ENCODE measurements at places on chromosomes 3 and 15.

DNA sequence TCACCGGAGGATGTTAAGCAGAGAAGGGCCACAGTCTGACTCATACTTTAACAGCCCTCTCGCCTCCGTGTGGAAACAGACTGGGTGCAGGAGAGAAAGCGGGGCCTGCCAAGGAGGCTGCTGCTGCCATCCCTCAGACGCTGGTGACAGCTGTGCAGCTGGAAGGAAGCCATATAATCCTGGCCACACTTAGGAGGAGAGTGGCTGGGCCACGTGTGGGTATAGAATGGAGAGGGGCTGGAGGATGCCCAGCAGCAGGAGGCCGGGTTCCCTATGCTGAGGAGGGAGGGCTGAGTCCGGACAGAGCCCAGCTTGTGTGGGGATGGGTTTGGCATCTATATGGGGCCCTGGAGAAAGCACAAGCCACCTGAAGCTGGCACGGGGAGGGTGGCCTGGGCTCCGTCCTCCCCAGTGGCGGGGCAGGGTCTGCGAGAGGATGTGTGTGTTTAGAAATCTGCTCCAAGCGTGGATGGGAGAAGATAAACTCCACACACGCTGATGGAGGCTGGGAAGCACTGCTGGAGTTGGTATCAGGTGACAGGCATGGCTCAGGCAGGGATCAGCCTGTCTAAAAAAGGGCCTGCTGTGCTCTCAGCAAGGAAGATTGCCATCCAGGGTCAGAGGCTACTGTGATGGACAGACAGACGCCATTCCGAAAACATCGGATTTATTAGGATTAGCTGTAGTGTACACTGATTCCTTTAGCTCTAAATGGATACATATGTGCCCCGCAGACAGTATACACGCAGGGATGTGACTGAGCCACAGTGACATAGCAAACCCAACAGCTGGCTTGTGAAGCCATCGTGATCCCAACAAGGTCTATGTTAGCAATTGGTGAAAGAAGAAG lies 15.9 kb downstream of the ABTB1 start:
- DNase-seq = no peak

DNA sequence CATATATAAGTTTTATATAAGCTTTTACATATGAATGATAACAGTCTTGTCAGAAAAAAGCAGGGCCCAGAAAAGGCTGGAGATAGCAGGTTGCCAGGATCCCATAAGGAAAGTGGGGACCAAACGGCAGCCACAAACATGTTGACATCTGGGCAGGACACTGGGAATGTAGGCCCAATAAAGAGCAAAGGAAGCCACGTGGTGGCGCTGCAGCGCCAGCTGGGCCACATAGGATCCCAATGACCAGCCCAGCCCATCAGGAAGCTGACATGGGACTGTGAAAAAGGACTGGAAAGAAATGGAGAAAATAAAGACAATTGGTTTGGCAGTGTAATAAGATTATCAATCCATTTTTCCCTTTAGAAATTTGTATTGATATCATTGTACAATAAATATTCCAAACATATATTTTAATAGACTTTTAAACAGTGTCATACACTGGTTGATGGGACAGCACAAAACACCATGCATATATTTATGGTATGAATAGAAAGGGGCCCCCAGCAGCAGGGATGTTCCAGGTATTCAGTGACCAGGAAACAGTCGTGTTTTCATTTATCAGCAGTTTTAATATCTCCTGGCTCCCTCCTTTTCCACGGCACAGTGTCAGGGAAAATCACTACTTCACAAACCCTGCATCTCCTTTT lies 89.0 kb upstream of the STRIT1 start:
- peak; percentile 55 for DNase-seq

GRCh38 chr15:39781967-39782302 lies 706 bp downstream of the FSIP1 start:
- DNase-seq = no peak

- peak; percentile 36 for DNase-seq
Measured at GRCh38 chr3:21705769-21706168, 45.2 kb downstream of the ZNF385D start.

GRCh38 chr3:129620828-129621559 lies 14.5 kb upstream of the PLXND1 start:
- no peak for DNase-seq

GRCh38 chr15:96747291-96747690 lies 416.8 kb downstream of the NR2F2 start:
- DNase-seq = no peak

GRCh38 chr3:159806412-159806811 lies 182.2 kb upstream of the IL12A start:
- DNase-seq = no peak

GRCh38 chr3:27540231-27540630 lies 56.0 kb upstream of the SLC4A7 start:
- no peak for DNase-seq

GRCh38 chr3:117479095-117479494 lies 769.5 kb downstream of the TUSC7 start:
- DNase-seq = no peak

DNA sequence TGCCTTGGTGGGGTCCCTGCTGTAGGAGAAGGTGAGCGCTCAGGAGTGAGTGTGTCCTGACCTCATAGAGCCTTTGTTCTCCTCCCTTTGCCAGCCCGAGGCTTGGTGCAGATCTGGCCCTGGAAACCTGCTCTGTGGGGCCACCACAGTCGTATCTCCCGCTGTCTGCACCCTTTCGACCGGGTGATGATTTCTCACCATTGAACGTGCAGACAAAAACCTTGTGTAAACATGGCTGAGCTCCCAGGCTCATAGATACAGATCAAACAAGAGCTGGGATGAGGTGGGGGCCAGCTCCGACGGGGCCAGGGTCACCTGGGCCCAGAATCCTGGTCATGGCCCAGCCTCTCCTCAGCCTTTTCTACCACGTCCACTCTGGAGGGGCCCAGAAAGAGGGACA lies 34.6 kb upstream of the ESYT3 start:
- no peak for DNase-seq

GRCh38 chr3:149470381-149470780 lies 4.1 kb upstream of the TM4SF4 start:
- DNase-seq = peak; percentile 37

DNA sequence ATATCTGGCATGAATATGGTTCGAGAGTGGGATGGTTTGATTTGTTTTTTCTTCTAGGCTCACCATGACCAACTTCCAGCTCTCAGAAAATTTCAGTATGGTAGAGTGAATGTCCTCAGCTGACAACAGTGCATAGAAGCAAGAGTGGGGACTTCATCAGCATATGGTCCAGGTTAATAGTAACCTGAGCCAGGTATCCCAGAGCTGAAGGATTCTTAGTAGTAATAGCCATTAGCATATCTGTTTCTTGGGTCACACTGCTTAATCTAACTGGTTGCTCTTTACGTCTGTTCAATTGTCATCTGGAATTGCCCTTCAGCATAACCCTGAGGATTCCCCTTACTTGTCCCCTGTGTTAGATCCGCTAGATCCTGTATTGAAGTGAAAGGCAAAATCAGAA lies 151.8 kb downstream of the GMNC start:
- DNase-seq = no peak

DNA sequence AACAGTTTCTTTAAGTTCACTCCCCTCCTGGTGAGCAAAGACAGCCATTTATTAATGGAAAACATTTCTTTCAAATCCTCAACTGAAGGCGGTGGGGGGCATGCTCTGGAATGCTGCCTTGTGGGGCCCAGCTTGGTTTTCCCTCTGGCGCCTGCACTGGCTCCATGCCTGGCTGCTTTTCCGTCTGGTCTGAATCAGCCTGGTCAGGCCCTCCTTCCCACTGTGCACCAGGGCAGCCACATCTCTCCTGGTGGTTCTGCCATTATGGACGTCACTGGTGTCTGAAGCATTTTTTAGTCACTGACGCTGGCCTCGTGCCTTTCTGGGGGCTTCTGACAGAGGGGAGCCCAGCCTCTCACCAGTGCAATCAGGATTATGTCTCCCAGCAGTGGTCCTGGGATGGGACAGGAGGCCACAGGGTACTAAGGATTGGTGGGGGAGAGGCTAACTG lies 57.6 kb upstream of the APEH start:
- DNase-seq = no peak

DNA sequence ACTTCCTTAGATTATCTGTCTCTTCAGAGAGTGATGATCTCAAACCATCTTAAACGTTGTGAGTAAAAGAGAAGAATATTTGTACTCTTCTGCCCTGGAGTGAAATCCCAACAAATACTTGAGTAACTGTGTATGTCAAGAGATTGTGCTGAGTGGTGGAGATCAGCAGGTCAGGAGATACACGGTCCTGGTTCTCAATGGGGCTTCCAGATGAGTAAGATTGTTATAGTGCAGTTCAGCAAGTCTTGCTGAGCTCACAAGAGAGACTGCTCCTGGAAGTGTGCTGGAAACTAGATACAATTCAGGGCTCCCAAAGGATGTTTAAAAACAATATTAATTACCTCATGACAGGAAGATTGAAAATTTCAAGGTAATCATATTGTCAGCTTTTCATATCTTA lies 184.3 kb downstream of the AKAP13 start:
- DNase-seq = peak; percentile 57

DNA sequence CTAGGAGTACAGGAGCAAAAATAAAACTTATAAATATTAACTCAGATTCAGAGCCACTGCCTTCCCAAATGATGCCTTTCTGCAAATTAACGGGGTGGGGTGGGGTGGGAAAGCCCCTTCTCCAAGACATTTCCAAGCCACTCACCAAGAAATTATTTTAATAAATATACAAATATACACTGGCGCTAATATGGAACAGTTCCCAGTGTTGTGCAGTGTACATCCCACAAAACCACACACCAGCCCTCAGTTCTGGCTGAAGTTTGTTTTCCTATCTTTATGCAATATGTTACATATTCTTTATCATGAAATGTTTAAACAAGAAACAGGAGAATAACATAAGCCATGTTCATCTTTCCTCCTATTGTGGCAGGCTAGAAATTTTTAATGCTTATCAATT lies 53.0 kb upstream of the GYG1 start:
- DNase-seq = no peak

DNA sequence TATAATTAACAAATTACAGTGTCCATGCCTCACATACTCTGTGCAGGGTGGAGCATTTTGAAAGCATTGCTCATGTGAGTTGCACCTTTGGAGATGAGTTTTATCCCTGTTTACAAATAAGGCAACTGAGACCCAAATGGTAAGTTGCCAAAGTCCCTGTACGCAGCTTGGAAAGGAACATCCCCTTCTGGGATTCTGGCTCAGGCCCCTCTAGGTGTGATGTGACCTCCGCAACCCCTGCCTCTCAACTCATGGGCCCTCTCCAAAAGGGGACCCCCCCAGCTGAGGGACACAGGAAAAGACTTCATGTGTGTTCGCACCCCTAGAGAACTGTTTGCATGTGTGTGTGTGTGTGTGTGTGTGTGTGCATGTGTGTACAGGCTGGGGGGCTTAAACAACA lies 25.3 kb downstream of the PRR20G start:
- DNase-seq = no peak

DNA sequence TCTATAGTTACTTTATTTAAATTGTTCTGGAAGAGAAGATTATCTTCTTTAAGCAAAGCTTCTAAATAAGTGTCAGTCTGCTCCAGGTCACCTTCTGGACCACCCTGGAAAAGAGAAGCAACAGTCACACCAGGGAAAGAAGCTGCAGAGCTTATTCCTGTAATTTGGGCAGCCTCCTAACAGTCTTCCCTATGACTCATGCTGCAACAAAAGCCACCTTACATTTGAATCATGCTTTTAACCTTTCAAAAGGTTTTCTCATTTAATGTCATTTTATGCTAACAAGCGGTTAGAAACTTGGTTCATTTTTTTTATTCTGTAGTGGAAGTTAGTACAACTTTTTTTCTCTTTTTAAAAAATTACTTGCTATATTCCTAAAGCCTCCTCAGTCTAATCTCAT lies 5.3 kb upstream of the GUCA1C start:
- DNase-seq = no peak

DNA sequence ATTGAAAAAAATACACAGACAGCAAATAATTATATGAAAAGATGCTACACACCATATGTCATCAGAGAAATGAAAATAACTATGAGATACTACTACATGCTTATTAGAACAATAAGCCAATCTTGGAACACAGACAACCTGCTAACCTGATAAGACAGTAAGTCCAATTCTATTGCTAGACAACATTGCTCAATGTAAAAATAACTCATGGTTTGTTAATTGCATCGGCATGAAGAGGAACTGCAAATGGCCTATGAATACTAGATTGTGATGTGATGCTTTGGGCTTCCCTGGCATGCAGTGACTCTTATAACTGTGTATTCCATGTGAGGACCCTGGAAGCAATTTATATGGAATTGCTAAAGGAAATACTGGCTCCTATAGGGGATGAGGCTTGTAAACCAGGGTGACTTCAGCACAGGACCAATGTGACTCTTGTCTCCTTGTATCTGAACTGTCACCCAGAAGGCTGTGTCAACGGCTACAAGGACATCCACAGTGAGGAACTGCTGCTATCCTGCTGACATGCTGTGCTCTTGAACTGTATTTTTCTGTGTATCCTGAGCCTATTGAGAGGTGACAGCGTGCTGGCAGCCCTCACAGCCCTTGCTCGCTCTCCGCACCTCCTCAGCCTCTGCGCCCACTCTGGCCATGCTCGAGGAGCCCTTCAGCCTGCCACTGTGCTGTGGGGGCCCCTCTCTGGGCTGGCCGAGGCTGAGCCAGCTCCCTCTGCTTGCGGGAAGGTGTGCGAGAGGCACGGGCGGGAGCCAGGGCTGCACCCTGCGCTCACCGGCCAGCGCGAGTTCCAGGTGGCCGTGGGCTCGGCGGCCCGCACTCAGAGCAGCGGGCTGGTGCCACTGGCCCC lies 385.7 kb downstream of the CNTN4 start:
- DNase-seq = no peak

- DNase-seq = no peak
Measured at GRCh38 chr3:64163755-64164148, 61.5 kb downstream of the PRICKLE2 start.

GRCh38 chr3:4350789-4351163 lies 47.6 kb downstream of the SETMAR start:
- peak; percentile 90 for DNase-seq

DNA sequence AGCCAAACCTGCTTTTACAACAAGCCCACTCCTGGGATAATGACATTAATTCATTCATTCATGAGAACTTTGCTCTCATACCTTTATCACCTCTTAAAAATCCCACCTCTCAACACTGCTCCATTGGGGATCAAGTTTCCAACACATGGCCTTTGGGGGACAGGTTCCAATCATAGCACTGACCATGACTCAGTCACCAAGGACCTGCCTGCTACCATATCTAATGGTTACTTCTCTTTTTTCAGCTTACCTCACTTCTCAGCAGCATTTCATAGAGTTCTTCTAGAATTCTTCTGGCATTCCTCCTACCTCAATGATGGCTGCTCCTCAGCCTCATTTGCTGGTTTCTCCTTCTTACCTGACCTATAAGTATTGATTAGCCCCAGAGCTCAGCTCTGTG lies 36.9 kb upstream of the RYK start:
- DNase-seq = no peak

- DNase-seq = no peak
Measured at GRCh38 chr3:41029356-41029755, 169.9 kb upstream of the CTNNB1 start.

GRCh38 chr15:59222906-59223550 lies 16.4 kb downstream of the LDHAL6B start:
- no peak for DNase-seq

DNA sequence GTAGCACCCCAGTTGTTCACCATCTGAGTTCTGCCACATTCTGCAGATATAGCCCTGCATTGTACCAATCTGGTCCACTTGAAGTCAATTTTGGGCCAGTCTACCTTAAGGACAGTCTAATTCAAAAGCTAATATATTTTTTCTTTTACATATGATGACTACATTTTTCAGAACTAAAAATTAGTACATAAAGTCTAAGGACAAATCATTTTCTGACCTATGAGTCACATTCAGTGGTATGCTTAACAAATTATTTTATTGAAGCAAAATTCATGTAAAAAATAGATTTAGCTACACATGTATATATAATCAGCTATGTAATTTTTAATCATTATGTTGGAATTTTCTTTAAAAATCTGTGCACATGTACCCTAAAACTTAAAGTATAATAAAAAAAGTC lies 52.1 kb upstream of the IL12A start:
- no peak for DNase-seq

All from dermis blood vessel endothelial cell (primary cell).